ENCODE measurements at places on chromosomes 7 and 10. TPM values are rescaled to one million over a fixed set of nuclear protein-coding genes. Genes with fewer than 3 reads are reported as not detected.
A peak's percentile ranks its signal among the peaks of the same experiment; 100 is the strongest.

- DNase-seq: no peak
Observed at GRCh38 chr7:116093516-116094301, 63.1 kb upstream of the TFEC start.

DNA sequence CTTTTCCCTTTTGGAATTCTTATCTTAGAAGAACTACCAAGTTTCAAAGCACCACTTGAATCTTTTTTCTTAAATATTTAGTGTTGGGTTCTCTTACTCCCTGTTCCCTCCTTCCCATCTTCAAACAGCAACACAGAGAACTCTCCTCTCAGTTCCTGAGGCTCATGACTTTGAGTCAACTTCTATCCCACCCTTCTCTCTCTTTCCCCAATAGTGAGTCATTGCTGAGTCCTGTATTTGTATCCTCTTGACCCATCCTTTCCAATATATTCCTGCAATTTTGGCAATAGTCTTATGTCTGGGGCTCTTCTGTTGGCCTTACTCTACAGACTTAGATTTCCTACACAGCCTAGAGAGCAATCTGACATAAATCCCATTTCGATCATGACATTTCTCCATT is 20.8 kb upstream of the JCAD start:
- DNase-seq: no peak

- DNase-seq: no peak
Observed at GRCh38 chr7:140688341-140688740, 8.2 kb upstream of the NDUFB2 start.

DNA sequence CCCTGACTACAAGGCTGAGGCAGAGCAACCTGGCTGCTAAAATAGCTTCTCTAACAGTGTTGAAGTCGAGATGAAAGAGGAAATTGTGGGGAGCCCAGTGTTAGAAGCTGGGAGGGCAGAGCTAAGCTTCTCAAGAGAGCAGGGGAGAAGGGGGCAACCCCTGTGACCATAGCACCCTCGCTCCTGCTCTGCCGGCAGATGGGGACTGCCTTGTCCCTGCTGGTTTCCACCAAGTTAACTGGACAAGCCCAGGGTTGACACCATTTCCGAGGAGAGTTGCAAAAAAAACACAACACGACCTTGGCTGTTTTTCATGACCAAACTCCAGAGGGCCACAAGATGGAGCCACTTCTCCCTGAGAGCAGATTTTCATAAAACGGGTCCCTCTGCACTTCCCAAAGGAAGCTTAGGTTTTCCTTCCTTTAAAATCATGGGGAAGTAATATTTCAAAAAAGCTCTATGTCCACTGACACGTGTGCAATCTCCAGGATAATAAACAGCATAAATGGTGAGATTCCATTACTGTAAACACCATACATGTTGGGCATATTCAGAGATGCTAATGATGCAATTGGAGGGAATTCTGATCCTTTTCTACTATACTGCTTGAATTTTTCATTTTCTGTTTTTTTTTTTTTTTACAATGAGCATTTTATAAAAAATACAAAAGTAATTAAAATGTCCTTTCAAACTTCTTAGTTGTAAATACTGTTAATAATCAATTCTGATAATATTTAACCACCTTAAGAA is 140.4 kb downstream of the PIP4K2A start:
- DNase-seq: peak; percentile 49

The TFR2 gene
- 9.1 TPM for total RNA-seq

GRCh38 chr7:129739427-129739826 is 127.9 kb downstream of the NRF1 start:
- no peak for DNase-seq

The GOLGA7B gene
- total RNA-seq: 12.0 TPM

The CCDC172 gene
- not detected for total RNA-seq

The UBN2 gene
- 15.4 TPM for total RNA-seq

DNA sequence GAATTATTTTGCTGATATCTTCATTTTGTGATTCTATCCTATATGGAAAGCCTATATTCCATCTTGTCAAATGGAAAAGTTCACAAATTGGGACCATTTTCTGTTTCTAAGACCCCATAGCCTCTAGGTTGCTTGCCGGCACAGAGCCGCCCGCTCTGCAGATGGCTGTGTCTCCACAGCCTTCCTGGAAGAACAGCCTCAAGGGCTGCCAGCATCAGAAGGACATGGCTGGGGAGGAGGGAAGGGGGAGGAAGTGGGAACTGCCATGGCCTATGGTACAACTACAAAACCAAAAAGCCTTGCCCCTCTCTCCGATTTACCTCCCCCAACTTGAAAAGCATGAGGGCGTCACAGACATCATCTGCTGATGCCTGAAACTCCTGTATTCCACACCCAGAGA is 75.9 kb downstream of the LANCL2 start:
- no peak for DNase-seq

GRCh38 chr10:35035606-35036005 is 54.5 kb downstream of the CUL2 start:
- no peak for DNase-seq

GRCh38 chr7:130615583-130615982 is 53.0 kb downstream of the COPG2 start:
- DNase-seq: no peak

DNA sequence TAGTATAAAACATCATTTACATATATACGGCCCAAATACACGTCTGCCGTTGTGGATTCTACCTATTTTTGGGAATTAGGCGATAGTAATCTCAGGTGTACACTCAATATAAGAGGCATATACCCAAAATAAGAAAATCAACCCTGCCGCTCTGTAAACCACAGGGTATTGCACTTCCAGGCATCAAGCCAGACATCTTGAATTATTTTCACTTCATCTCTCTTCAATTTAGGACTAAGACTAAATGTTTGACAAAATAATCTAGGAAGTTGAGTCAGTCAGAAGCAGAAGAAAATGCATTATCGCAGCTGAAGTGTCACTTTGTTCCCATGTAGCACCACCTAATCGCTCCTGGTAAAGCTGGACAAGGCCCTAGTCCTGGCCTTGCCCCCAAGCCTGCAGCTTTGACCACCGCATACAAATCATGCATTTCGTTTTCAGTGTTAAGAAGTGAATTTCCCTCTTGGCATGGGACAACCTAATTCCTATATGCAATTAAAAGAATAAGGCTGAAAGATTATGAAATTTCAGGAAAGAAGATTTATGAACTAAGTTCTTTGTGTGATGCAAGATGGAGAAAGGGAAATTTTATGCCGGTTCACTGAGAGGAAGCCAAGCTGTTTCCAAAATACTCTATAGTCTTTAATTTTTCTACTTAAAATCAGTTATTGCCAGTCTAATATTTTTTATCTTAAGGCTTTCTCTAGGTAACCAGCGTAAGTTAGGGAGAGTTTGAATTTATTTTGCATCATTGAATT is 26.0 kb downstream of the CABCOCO1 start:
- DNase-seq: no peak

All from activated naive CD8-positive, alpha-beta T cell treated with anti-CD3 and anti-CD28 coated beads, Interleukin-2, amount 10 ng/mL, durations not matched to agents 7 days and 5 days (primary cell).